ENCODE measurements at places on chromosomes 5 and 9. TPM values are rescaled to one million over a fixed set of nuclear protein-coding genes. Genes with fewer than 3 reads are reported as not detected.

Gene SPINK5
- polyA plus RNA-seq = 1,309 TPM

Gene LCN1
- not detected for polyA plus RNA-seq

Gene LHX6
- 1.0 TPM for polyA plus RNA-seq

Gene SLC6A19
- polyA plus RNA-seq = not detected

Gene SRD5A1
- 25.6 TPM for polyA plus RNA-seq

Gene CCDC152
- polyA plus RNA-seq = 0.49 TPM

Gene RLN1
- polyA plus RNA-seq = 0.21 TPM

Gene PAIP1
- polyA plus RNA-seq = 28.7 TPM

Gene ATG10
- 5.1 TPM for polyA plus RNA-seq

Gene HEMGN
- polyA plus RNA-seq = not detected

Gene ENTREP1
- polyA plus RNA-seq = 5.7 TPM

Gene CEL
- 3.3 TPM for polyA plus RNA-seq

Gene SLC26A2
- 7.3 TPM for polyA plus RNA-seq

Gene LCN15
- polyA plus RNA-seq = not detected

Gene WNT8A
- polyA plus RNA-seq = not detected

Gene FOXD4L4
- polyA plus RNA-seq = 0.02 TPM

Gene PCDHA2
- not detected for polyA plus RNA-seq

Gene TNFSF8
- polyA plus RNA-seq = 0.47 TPM

Gene HMCN2
- 4.1 TPM for polyA plus RNA-seq

Gene STPG3
- polyA plus RNA-seq = not detected

Gene NAIP
- 1.2 TPM for polyA plus RNA-seq

Gene GRM6
- not detected for polyA plus RNA-seq

Gene DND1
- polyA plus RNA-seq = 0.76 TPM

Gene MROH2B
- not detected for polyA plus RNA-seq

Gene MAPKAP1
- polyA plus RNA-seq = 49.4 TPM

Gene OXCT1
- polyA plus RNA-seq = 11.4 TPM

Gene CD74
- 111 TPM for polyA plus RNA-seq

Gene CTNNAL1
- 13.5 TPM for polyA plus RNA-seq

Gene FUT7
- 0.39 TPM for polyA plus RNA-seq

Gene OR1Q1
- not detected for polyA plus RNA-seq

Gene IGFBPL1
- polyA plus RNA-seq = 0.02 TPM

Gene PCDHGA2
- polyA plus RNA-seq = 0.14 TPM

Gene PIP5KL1
- polyA plus RNA-seq = 4.8 TPM

Gene CARD6
- 6.4 TPM for polyA plus RNA-seq

Gene LRRC70
- polyA plus RNA-seq = 1.2 TPM

Gene TMEFF1
- 0.02 TPM for polyA plus RNA-seq

Gene SLC34A3
- polyA plus RNA-seq = 1.6 TPM

Gene CCDC183
- 1.1 TPM for polyA plus RNA-seq

Gene MORN5
- polyA plus RNA-seq = 2.3 TPM

Gene PCDHB10
- 0.10 TPM for polyA plus RNA-seq

Gene CCDC187
- polyA plus RNA-seq = not detected

Gene PCDHGA1
- polyA plus RNA-seq = 0.13 TPM

Gene PCDHB9
- 0.18 TPM for polyA plus RNA-seq

Gene PCDHB12
- 0.08 TPM for polyA plus RNA-seq

Gene RANBP17
- 0.32 TPM for polyA plus RNA-seq
